ENCODE measurements at places on chromosomes 2 and 18. TPM values are rescaled to one million over a fixed set of nuclear protein-coding genes. Genes with fewer than 3 reads are reported as not detected.

Gene DSG2
- total RNA-seq: 42.6 TPM

Gene FSHR
- not detected for total RNA-seq

- H3K27ac ChIP-seq: peak overlapping the region; percentile 50
- DNase-seq: no peak
- no peaks in the 10 kb centered on the region for H3K36me3 ChIP-seq
- H3K27me3 ChIP-seq: no peaks in the 10 kb centered on the region
- H3K4me1 ChIP-seq: peaks cover 7% of the 10 kb centered on the region
Observed at GRCh38 chr2:25592766-25593292, 80.5 kb downstream of the DTNB start.

DNA sequence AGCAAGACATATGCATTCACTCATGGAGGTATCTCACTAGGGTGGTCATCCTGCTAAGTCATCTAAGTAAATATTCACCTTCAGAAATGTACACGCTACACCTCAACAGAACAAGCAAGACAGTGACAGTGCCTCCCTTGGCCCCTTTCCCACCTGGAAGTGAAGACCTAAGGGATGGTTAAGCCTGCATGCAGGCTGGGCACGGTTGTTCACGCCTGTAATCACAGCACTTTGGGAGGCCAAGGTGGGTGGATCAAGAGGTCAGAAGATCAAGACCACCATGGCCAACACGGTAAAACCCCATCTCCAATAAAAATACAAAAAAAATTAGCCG is 4.4 kb downstream of the LIMS2 start:
- peaks cover 22% of the 10 kb centered on the region for H3K36me3 ChIP-seq
- peak overlapping the region; percentile 99 for H3K27ac ChIP-seq
- H3K4me1 ChIP-seq: peaks cover 95% of the 10 kb centered on the region
- H3K27me3 ChIP-seq: no peaks in the 10 kb centered on the region
- peak overlapping the region; percentile 94 for H3K4me3 ChIP-seq
- DNase-seq: no peak

DNA sequence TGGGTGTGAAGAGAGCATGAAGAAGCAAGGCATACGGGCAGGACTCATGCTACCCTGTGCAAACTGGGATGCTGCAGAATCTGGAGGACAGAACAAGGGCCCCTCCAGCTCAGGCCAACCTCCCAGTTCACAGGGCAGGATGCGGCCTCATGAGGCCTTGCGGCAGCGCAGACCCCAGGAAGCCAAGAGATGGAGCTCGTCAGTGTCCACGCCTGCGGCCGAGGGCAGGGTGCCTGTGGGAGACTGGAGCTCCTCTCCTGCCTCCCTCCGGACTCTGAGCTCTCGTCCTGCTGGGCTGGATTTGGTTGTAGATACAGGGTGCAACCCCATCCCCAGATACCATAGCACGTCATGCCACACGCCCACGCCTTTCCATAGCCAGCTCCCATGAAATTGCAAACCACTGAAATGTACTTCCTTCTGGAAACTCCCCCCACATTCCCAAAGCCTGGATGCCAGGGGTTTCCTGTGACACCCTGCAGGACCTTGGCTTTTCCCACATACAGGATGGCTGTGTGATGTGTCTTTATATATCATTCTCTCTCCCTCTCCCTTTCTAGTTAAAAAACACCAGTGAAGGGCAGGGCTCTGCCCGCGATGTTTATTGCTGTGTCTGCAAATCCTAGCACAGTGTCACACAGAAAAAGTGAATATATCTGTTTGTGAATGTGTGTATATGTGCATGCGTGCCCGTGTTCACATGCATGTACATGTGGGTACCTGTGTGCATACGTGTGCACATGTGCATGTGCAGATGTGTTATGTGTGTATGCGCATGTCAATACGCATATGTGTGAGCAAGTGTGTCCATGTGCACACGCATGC is 12.3 kb upstream of the SNTG2 start:
- no peak for DNase-seq
- no peaks in the 10 kb centered on the region for H3K4me1 ChIP-seq
- H3K4me3 ChIP-seq: no peak overlapping the region
- peaks cover 59% of the 10 kb centered on the region for H3K27me3 ChIP-seq
- no peaks in the 10 kb centered on the region for H3K36me3 ChIP-seq

GRCh38 chr18:36821681-36822080 is 7.1 kb downstream of the TPGS2 start:
- H3K36me3 ChIP-seq: peaks cover 26% of the 10 kb centered on the region
- H3K27me3 ChIP-seq: no peaks in the 10 kb centered on the region
- H3K4me1 ChIP-seq: peaks cover 4% of the 10 kb centered on the region

DNA sequence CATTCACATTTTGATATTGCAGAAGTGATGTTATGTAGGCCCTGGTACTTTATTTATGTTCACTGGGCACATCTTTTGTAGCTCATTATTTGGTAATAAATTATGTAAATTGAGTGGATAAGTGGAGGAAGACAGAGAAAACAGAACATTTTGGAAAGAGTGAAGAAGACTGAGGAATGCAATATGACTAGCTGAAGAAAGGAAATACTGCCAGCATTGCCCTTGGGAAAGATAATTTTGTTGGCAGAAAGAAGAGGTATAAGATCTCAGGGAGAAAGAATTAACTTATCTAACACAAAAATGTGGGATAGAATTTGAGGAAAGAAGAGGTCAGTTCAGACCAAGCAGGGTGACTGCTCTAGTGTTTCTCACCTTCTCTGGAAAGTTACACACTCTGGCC is 118.8 kb downstream of the TTC27 start:
- H3K4me3 ChIP-seq: no peak overlapping the region
- DNase-seq: no peak
- H3K4me1 ChIP-seq: peaks cover 47% of the 10 kb centered on the region
- H3K36me3 ChIP-seq: peaks cover 16% of the 10 kb centered on the region
- H3K27me3 ChIP-seq: no peaks in the 10 kb centered on the region

DNA sequence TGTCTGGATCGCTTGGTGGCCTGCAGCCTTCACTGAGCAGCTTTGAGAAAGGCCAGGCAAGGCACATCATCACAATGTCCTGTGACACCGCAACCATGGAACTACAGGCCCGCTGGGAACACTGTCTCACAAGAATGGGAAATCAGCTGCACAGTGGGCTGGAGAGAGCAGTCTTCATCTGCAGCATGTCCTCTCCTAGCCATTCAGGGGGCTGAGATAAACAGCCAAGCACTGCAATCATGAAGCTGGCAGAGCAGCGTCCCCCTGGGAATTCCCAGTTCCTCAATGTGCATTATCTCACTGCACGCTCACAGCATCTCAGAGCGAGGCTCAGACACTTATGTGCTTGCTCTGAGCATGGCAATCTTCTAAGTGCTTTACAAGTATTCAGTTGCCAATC is 1.9 kb downstream of the CMPK2 start:
- H3K27me3 ChIP-seq: no peaks in the 10 kb centered on the region
- H3K36me3 ChIP-seq: peaks cover 33% of the 10 kb centered on the region
- H3K4me1 ChIP-seq: peaks cover 48% of the 10 kb centered on the region
- peak overlapping the region; percentile 94 for H3K27ac ChIP-seq
